ENCODE measurements at places on chromosomes 5 and 9.

DNA sequence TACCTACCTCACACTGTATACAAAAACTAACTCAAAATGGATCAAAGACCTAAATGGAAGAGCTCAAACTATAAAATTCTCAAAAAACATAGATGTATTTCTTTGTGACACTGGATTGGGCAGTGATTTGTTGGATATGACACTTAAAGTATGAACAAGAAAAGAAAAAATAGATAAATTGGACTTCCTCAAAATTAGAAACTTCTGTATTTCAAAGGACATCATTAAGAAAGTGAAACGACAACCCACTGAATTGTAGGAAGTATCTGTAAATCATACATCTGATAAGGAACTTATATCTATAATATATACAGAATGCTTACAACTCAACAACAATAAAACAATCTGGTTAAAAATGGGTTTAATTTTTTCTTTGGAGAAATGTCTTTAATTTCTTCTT, 96.7 kb downstream of the NRG2 start:
- DNase-seq: no peak

- no peak for DNase-seq
These were observed 48.6 kb downstream of the RGS3 start for GRCh38 chr9:113511856-113512761.

DNA sequence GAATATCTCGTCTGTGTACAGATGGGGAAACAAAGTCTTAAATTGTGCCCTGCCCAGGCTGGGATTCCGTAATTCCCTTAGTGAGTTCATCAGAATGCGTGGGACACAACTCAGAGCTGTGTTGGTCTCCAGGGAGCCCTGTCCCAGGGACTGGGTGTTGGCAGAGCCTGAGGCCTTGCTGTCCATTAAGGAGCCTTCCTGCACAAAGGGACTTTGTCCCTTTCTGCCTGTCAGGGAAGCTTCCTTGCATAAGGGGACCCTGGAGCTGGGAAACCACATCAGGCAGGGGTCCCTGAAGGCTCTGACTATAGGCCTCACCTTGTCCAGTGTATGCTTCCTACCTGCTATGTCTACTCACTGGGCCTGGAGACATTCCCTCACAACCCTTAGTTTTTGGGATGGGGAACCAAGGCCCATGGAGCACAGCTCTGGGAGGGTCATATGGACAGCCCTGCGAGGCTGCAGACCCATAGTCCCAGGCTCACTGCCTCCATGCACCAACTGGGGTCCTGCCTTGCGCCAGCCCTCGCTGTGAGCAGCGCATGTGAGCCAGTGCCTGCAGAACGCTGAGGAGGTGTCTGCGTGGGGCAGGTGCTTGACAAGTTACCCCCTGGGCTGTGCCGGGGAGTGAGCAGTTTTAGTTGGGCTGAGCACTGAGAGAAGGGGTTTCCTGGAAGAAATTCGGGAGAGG, 1.6 kb downstream of the CARD19 start:
- DNase-seq: no peak

DNA sequence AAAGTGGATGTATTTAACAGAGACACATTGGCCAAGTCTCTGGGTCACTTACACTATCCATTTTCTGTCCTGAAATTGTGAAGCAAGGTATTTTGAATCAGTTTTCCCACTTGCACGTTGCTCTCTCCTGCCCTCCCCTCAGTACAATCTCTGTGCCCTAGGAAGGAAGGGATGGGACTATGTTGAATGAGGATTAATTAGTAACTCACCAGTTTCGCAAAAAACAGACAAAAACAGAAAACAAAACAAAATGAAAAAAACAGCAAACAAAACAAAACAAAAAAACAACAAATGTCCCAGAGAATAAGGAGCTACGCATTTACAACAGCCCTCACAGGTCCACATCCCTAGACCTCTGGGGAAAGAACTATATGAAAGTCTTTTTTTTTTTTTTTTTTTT, 1.1 kb upstream of the CD14 start:
- no peak for DNase-seq

DNA sequence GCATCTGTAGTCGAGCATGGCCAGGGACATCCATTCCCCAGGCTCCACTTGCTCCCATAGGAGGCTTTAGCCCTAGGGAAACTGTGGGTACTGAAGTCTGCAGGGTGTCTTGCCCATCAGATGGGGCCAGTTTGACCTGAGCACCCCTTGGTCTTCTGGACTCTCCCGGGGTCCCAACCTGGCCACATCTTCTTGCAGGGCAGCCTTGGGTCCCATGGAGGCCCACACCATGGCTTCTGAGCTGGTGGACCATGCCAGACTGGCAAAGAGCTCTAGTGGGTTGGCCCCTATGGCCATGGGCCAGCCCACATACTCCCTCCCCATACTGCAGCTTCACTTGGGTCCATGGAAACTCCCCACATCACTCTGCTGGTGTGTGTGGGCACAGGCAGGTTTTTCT, 154.4 kb upstream of the PRLR start:
- DNase-seq: no peak

Data from pulmonary artery endothelial cell (primary cell).